Stimulated activated CD4-positive, alpha-beta T cell treated with anti-CD3 and anti-CD28 coated beads, Interleukin-15, amount 100 ng/mL, for 1 hour (primary cell): ENCODE measurements at places on chromosomes 13 and 19.

GRCh38 chr13:48403151-48403631 is 9.7 kb downstream of the LPAR6 start:
- DNase-seq, result no peak

GRCh38 chr19:31436121-31436776 is 87.0 kb upstream of the TSHZ3 start:
- no peak for DNase-seq

DNA sequence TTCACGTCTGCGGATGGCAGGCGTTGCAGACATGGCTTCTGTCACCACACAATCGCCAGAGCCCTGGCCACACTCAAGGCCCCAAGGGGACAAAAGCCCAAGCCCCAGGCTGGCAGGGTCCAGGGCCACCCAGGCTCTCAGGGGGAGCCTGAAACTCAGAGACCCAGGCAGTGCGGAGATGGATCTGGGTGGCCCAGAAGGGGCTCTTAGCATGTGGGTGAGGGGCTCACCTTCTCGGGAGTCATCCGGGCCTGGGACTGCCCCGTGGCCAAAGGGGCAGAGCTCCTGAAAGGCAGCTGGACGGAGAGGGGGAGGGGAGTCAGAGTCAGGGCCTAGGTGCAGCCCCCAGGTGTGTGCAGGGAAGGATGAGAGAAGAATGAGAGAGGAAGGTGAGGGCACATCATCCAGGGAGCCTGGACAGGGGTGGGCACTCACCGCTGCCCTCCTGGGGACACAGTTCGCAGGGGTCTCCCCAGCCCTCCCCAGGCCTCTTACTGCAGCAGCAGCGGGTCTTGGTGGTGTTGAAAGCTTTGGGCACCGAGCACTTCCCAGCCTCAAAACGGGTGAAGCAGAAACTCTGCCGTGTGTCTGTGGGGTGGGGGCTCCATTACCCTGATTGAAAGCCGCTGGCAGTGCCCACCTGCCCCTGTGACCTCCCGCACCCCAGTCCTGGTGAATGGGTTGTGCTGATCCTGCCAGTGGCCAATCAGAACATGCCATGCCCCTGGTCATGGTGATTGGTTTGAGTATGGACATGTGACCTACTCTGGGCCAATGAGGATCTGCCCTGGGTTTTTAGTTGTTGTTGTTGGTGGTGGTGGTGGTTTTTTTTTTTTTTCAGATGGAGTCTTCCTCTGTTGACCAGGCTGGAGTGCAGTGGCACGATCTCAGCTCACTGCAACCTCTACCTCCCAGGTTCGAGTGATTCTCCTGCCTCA is 37.4 kb downstream of the CCL25 start:
- DNase-seq, result no peak

- DNase-seq, result no peak
Observed at GRCh38 chr13:109862627-109863026, 76.2 kb upstream of the IRS2 start.

- no peak for DNase-seq
Observed at GRCh38 chr19:46025835-46026234, 3.0 kb upstream of the PGLYRP1 start.

GRCh38 chr19:32532233-32532632 is 48.8 kb upstream of the PDCD5 start:
- DNase-seq, result no peak

GRCh38 chr13:57748096-57748495 is 116.6 kb downstream of the PCDH17 start:
- DNase-seq, result no peak

- no peak for DNase-seq
Observed at GRCh38 chr13:98345107-98345935, 168.3 kb upstream of the RNF113B start.

GRCh38 chr19:41957838-41958366 is 1.2 kb downstream of the RABAC1 start:
- DNase-seq, result no peak

DNA sequence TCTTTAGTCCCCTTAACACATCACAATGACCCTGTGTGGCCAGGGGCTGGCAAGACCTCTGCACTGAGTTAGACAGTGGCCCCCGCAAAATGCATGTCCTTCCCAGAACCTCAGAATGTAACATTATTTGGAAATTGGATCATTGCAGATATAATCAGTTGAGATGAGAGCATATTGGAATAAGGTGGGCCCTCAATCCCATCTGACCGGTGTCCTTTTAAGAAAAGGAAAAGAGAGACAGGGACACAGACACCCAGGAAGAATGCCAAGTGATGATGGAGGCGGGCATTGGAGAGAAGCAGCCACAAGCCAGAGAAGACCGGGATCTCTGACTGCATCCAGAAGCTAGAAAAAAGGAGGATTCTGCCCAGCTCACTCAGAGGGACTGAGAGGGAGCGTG is 1.8 kb downstream of the FAM187B start:
- no peak for DNase-seq

DNA sequence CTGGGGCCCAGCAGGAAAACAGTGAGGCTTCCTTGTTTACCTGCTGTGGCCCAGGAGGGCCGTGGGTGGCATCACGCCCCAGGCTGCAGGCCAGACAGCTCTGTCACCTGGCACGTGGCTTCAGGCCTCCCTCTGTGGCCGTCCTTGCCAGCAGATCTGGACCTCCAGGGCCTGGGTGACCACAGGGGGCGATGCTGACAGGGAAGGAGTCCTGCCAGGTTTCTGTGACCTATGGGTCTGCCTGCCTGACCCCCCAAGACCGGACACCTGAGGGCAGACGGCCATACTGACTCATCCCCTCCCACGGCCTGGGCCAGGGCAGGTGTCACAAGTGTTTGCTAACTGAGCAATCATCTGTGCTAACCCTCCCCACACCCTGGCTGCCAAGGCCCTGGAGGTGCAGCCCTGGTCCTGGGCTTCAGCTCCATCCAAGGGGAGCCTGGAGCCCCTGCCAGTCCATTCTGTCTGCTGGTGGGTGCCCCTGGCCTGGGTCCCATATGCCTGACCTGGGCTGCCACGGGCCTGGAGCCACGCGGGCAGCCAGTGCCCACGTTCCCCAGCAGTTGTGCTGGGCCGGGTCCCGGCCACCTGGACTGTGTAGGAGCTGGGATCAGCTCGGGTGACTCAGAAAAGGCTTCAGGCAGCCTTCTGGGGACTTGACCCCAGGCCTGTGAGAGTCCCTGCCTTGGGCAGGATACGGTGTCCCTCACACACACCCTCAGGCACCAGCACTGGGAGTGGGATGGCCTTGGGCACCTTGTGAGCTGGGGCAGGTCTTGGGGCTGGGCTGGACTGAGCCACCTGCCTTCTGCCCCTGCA is 3.7 kb downstream of the CDC34 start:
- DNase-seq, result no peak

- no peak for DNase-seq
Observed at GRCh38 chr13:32624441-32624840, 38.2 kb downstream of the PDS5B start.

DNA sequence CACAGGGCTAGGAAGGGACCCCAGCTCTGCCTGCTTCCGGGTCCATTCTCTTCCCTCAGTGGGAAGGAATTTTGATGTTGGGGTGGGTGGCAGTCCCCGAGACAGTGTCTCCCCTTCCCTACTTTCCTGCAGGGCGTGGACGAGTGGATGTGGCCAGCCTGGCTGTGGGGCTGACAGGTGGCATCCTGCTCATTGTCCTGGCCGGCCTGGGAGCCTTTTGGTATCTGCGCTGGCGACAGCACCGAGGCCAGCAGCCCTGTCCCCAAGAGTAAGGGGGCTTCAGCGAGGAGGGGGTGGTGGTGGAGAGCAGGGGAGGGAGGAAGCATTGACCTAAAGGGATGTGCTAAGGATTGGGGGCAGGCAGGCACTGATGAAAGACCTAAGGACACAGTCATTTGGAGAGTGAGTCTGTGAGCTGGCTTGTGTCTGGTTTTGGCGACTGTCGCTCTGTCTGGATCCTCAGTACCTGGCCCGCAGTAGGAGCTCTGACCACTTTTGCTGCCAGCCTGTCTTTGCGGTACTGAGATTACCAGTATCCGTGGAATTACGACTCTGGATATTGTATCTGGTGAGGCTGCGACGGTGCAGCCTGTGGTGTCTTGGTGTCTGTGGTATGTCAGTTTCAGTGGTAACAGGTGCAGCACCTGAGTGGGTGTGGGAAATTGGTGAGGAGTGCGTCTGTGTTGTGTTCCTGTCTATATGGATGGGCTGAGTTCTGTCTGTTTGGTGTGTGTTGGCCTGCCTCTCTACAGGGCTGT is 2.4 kb upstream of the PRR12 start:
- no peak for DNase-seq
